Activated T-helper 1 cell treated with anti-CD3 and anti-CD28 coated beads, Interleukin-2, amount 50 U/mL, for 16 hours (primary cell): ENCODE measurements at places on chromosomes 7 and 10.

DNA sequence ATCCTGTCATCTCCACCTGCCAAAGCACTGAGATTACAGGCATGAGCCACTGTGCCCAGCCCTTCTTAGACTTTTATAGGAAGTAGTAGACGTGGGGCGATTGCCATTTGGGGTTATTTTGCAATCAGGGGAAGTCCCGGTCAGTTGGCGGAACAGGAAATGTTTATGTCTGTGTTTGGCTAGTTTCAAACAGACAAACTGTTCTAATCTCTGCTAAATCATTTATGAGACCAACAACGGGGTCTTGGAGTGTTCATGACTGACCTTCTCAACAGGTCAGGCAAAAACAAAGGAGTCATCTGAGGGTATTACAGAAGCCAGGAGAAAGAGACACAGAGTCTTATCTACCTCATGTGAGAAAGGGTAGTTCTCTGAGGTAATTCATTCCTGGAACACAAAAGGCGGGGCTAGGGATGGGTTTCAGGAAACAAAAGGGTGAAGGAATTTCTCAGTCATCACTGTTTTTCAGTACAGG, 6.6 kb upstream of the TPK1 start:
- DNase-seq, result no peak

- DNase-seq, result no peak
Observed at GRCh38 chr10:18201877-18202276, 61.7 kb downstream of the CACNB2 start.

DNA sequence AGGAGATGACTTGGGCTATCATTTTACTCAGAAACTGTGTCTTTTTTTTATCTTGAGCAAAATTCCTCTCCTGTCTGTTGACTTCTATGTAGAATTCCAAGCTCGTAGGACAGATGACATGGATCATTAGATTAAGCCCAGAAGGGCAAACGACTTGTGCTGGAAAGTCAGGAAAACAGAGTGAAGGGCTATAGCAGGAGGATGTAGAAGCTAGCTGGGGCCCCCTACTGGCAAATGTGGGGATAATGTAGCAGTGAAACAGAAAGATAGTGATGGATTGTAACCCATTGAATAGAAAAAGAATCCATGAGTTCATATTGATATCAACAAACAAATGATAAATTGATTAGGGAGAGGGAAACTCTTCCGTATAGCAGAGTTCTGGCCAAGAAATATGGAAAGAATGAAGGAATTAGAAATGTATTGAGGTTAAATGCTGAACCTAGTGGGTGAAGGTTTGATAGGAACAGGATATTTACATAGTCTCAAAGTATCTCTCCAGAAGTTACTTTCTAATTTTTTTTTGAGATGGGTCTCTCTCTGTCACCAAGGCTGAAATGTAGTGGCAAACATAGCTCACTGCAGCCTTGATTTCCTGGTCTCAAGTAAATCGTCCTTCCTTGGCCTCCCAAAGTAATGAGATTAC, 103.6 kb downstream of the LYZL1 start:
- DNase-seq, result peak; percentile 2

GRCh38 chr10:10418387-10418786, 599.3 kb upstream of the CELF2 start:
- DNase-seq, result no peak

DNA sequence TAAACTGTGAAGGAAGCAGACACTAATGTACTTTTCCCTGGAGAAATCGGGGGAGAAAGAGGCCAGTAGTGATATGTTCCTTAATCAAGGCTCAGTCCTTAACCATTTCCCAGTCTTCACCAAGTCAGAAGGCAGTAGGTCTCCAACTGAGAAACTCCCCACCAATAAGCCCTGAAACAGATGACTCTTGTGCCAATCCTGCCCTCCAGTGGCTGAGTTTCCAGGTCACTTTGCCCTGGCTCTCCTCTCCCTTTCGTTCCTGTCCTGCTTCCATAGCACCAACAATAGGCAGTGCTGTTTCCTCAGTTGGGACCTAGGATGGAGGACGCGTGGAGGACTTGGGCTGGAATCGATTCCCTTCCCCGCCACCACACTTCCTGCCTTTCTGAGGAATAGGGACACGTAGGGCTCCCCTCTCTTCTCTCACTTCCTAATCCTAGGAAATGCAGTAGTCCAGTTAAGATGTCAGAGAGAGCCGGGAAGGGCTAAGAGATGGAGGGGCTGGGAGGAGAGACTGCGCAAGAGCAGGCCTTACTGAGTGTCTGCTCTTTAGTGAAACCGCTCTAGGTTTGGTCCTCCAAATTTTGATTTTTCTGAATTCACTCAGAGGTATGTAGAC, 23.4 kb downstream of the ATOH7 start:
- DNase-seq, result no peak

DNA sequence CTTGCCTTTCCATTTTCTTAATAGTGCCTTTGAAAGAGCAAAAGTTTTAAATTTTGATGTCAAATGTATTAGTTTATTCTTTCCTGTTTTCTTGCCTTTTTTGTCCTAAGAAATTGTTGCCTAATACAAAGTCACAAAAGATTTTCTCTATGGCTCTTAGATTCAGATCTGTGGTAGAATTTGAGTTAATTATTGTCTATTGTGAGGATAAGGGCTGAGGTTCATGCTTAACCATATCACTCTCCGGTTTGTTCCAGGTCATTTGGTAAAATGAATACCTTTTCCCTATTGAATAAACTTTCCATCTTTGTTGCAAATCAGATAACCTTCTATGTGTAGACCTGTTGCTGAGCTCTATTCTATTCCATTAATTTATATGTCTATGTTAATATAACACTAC, 96.0 kb downstream of the NOD1 start:
- no peak for DNase-seq

DNA sequence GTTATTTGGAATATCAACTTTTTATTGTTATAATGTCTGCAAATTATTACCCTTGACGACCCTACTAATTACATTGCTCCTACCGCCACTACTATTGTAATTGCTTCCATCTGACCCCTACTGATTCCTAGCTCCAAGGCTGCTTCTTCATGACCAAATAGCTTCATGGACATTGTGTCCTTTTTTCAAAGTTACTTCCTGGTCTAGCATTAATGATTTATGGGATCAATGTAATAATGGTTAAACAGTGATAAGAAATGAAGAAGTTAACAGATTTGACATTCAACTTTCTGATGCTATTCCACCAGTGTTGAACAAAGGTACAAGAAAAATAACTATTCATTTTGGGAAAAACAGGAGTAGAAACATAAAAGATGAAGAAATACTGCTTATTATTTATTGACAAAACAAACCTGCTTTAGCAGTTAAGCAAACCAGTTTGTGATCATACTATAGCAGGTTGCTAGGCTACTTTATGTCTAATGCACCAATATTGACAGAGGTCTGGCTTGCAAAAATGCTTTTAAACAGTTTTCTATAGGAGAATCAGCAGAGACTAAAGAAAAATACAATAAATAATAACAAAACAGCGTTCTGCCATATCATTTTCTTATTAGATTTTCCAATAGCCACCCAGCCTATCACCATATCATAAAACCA, 125.8 kb downstream of the PCLO start:
- DNase-seq, result no peak

- DNase-seq, result no peak
Observed at GRCh38 chr10:72587568-72587967, 38.3 kb downstream of the MICU1 start.

GRCh38 chr7:36794689-36795088, 70.4 kb upstream of the AOAH start:
- DNase-seq, result no peak

GRCh38 chr10:123451618-123452245, 214.4 kb upstream of the GPR26 start:
- no peak for DNase-seq

GRCh38 chr7:73560109-73560835, 2.8 kb upstream of the BCL7B start:
- no peak for DNase-seq

- DNase-seq, result no peak
Observed at GRCh38 chr7:2948749-2949148, 94.9 kb downstream of the CARD11 start.

GRCh38 chr10:120588311-120588710, 131.3 kb downstream of the PLPP4 start:
- no peak for DNase-seq

DNA sequence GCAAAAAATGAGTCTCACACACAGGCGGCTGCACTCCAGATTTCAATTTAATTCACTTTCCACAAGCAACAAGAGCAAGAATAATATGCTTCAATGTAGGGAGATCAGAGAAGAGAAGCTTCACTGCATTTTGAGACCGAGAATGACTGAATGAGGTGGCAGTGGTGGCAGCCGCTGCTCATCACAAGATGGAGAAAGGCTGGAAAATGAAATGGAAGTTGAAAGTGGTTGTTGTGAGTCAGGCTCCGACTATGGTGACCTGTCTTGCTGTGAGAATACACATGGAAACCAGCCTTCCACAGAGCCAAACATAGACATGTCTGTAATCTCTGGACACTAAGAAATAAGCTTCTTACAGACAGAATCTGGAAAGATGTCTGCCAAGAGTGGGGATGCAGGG, 499.6 kb upstream of the LRRN3 start:
- DNase-seq, result no peak

GRCh38 chr10:36148207-36148606, 506.1 kb upstream of the FZD8 start:
- DNase-seq, result no peak

- DNase-seq, result peak; percentile 41
Observed at GRCh38 chr10:80662429-80663261, 124.9 kb downstream of the SH2D4B start.

DNA sequence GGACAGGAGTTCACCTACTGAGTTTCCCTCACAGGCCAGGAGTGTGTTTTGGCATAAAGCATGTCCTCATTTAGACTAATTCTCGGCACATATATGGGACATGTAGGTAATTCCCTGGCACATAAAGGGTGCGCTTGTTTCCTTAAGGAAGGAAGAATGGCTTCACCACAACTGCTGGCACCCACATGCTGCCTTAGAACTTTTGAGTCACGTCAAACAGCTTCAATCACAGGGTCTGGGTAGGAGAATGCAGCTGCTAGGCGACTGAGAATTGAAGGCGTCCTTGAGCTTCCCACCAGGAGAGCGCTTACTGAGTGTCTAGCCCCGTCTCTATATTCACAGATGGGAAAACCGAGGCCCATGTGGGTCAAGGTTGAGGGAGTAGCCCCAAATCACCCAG, 146.1 kb downstream of the CHN2 start:
- no peak for DNase-seq

- no peak for DNase-seq
Observed at GRCh38 chr10:46079831-46080585, 33.9 kb upstream of the MSMB start.

GRCh38 chr10:15201589-15202300, 33.3 kb upstream of the NMT2 start:
- no peak for DNase-seq
